ENCODE measurements at places on chromosomes 6 and 20. TPM values are rescaled to one million over a fixed set of nuclear protein-coding genes. Genes with fewer than 3 reads are reported as not detected.

DNA sequence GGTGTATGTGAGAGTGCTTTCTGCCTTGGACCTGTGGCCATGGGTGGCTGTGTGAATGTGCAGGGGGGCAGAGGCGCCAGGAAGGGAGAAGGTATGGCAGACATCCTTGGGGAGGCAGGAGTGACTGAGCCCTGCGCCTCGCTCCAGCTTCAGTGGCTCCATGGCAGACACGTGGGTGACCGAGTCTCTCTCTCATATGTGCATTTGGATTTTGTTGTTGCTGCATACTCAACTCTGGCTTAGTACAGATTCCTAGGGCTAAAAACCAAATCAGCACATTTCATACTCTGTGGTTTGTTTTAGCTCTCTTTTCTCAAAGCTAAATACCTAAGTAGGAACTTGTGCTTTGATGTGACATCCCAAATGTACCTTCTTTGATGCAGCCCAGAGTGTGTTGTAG, 97.6 kb downstream of the DTD1 start:
- no peaks in the 10 kb centered on the region for H3K4me1 ChIP-seq
- DNase-seq, result no peak
- H3K27ac ChIP-seq, result no peak overlapping the region
- H3K4me3 ChIP-seq, result no peak overlapping the region
- no peaks in the 10 kb centered on the region for H3K36me3 ChIP-seq

DNA sequence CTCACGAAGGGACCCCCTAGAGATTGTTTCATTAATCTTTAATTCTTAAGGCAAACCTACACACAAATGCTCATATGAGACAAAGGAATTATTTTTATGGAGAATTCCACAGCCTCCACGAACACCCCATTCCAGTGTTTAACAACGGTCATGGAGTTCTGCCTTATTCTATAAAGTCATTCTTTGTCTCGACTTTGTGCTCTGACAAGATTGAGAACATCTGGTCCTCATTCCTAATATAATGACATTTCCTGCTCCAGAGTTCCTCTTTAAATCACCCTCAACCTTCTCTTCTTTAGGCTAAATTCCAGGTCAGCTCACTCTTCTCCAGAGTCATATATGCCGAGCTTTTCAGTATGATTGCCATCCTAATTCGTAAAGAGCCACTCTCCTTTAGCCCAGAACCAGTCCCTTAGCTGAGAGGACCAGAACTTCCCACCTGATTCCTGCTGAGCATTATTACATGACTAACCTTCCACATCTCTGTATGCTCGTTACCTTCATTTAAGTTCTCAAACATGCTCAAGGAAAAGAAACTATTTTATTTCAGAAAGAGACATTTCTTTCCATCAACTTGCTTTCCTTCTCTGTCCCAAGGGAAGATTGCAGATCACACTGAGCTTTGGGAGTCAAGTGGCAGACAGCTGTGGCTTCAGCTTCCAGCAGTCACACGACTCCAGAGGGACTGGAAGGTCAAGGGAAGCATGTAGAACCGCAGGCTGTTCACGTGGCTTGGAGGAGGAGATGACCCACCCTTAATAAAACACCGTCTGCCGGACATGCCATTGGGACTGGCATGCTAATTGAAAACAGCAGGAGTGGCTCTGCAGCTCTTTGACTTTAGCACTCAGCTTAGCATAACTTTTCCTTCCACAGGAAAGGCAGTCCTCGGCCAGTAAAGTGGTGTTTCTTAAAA, 467.1 kb upstream of the HSF2 start:
- no peak overlapping the region for H3K27ac ChIP-seq
- no peaks in the 10 kb centered on the region for H3K36me3 ChIP-seq
- DNase-seq, result no peak
- no peaks in the 10 kb centered on the region for H3K4me1 ChIP-seq

DNA sequence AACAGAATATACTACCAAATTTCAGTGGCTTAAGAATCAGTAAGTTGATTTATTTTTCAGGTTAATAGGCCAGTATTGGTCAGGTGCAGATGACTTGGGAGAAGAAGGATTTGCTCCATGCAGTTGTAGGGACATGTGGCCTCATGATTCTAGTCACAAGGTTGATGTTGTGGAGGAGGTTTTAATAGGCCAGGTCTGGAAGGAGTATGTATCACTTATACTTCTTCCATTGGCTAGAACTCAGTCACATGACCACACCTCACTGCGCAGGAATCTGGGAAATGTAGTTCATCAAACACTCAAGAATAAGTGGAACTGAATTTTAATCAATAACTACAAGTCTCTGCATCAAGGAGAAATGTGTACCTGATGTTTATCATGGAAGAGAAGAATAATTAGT, 281.5 kb upstream of the QKI start:
- no peaks in the 10 kb centered on the region for H3K36me3 ChIP-seq
- no peak overlapping the region for H3K27ac ChIP-seq
- H3K4me1 ChIP-seq, result no peaks in the 10 kb centered on the region
- no peak overlapping the region for H3K4me3 ChIP-seq
- H3K27me3 ChIP-seq, result no peaks in the 10 kb centered on the region

DNA sequence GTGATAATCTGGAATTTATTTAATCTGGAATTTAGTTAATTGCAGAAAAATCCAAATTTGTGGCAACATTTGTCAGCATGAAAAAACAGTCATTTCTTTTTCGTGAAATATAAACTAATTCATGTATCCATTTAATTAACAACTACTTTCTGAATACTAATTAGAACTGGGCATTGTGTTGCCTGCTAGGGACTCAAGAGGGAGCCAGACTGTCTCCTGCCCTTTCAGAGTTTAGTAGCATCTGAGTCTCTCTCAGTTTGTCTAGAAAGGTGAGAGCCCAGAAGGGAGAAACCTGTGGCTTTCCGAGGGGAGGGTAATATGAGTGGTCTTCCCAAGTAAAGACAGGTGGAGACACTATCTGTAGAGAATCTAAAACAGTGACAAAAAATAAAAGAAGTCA, 210.9 kb upstream of the HDDC2 start:
- H3K36me3 ChIP-seq, result no peaks in the 10 kb centered on the region
- no peak for DNase-seq
- no peak overlapping the region for H3K27ac ChIP-seq

DNA sequence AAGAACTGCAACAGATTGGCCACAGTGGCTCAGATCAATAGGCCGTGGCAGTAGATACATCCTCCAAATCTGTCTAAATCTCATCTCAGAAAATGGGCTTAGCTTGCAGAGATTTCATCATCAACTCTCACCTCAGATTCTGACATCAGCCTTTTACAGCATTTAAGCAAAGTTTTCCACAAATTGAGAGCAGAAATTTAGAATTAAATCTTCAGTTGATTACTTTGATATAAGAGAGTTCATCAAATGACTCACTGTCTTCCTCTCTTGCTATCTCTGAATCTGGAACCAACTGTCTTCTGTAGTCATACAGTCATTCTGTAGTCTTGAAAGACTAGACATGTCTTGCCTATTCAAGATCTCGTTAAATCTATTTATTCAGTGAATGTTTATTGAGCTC, 45.2 kb upstream of the CTAGE9 start:
- H3K4me1 ChIP-seq, result no peaks in the 10 kb centered on the region
- H3K36me3 ChIP-seq, result no peaks in the 10 kb centered on the region
- no peaks in the 10 kb centered on the region for H3K27me3 ChIP-seq
- no peak overlapping the region for H3K4me3 ChIP-seq
- H3K27ac ChIP-seq, result no peak overlapping the region

- DNase-seq, result no peak
- no peaks in the 10 kb centered on the region for H3K36me3 ChIP-seq
- no peaks in the 10 kb centered on the region for H3K27me3 ChIP-seq
Measured at GRCh38 chr6:46556053-46556452, 64.8 kb upstream of the RCAN2 start.

GRCh38 chr6:158560836-158561320, 987 bp downstream of the TMEM181 start:
- H3K36me3 ChIP-seq, result no peaks in the 10 kb centered on the region
- DNase-seq, result no peak
- no peaks in the 10 kb centered on the region for H3K27me3 ChIP-seq
- H3K4me1 ChIP-seq, result peaks cover 19% of the 10 kb centered on the region

GRCh38 chr20:61525781-61526431, 273.8 kb downstream of the CDH4 start:
- no peak for DNase-seq
- no peak overlapping the region for H3K4me3 ChIP-seq
- no peaks in the 10 kb centered on the region for H3K36me3 ChIP-seq
- no peak overlapping the region for H3K27ac ChIP-seq

DNA sequence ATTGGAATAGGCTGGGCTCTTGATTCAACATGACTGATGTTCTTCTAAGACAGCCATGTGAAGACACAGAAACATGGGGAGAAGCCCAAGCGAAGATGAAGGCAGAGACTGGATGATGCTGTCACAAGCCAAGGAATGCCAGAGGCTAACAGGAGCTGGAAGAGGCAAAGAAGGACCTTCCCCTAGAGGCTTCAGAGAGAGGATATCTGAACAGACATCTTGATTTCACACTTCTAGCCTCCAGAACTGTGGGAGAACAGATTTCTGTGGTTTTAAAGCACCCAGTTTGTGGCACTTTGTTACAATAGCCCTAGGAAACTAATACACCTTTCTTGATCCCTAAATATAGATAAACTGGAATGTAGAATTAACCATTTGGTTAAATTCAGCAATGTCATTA, 127.0 kb downstream of the EDN1 start:
- H3K27me3 ChIP-seq, result no peaks in the 10 kb centered on the region
- H3K4me1 ChIP-seq, result peaks cover 16% of the 10 kb centered on the region
- H3K27ac ChIP-seq, result no peak overlapping the region

- DNase-seq, result no peak
- H3K36me3 ChIP-seq, result no peaks in the 10 kb centered on the region
- no peaks in the 10 kb centered on the region for H3K27me3 ChIP-seq
- no peak overlapping the region for H3K4me3 ChIP-seq
- no peaks in the 10 kb centered on the region for H3K4me1 ChIP-seq
Measured at GRCh38 chr20:53208110-53208832, 236.1 kb downstream of the TSHZ2 start.

DNA sequence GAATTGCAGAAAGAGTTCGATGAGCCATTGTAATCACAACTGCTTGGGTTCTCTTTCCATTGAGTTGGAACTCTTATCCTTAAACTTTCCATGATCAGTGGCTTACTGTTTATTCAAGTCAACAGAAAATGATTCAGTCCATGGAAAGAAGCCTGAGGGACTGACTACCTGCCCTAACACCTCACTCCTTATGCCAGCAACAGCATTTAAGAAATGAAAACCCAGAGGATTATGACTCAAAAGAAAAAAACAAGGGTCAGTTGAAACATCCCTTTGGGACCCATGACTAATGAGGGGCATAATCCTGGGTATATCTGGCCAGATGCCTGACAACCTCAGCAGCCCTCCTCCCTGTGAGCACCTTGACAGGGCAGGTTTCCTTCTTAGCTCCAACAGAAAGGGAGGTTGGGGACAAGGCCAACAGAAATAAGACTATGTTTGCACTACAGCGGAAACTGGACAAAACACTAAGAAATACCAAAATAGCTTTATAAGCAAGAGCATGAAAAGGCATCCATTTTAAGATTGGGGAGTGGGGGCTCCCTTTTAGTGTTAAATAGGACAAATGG, 106.7 kb downstream of the MAP3K5 start:
- DNase-seq, result no peak
- no peaks in the 10 kb centered on the region for H3K36me3 ChIP-seq
- H3K27ac ChIP-seq, result no peak overlapping the region
- no peaks in the 10 kb centered on the region for H3K27me3 ChIP-seq
- no peaks in the 10 kb centered on the region for H3K4me1 ChIP-seq
- H3K4me3 ChIP-seq, result no peak overlapping the region

GRCh38 chr20:20528861-20529260, 161.0 kb downstream of the INSM1 start:
- H3K4me1 ChIP-seq, result no peaks in the 10 kb centered on the region
- DNase-seq, result no peak
- no peaks in the 10 kb centered on the region for H3K27me3 ChIP-seq
- peaks cover 9% of the 10 kb centered on the region for H3K36me3 ChIP-seq
- H3K27ac ChIP-seq, result no peak overlapping the region

- no peak for DNase-seq
- H3K4me3 ChIP-seq, result no peak overlapping the region
- H3K27ac ChIP-seq, result no peak overlapping the region
- H3K4me1 ChIP-seq, result no peaks in the 10 kb centered on the region
- H3K27me3 ChIP-seq, result no peaks in the 10 kb centered on the region
Measured at GRCh38 chr6:133418108-133418507, 177.0 kb downstream of the EYA4 start.

GRCh38 chr6:33248643-33248931, 23.1 kb downstream of the VPS52 start:
- peak overlapping the region; percentile 94 for H3K27ac ChIP-seq
- H3K36me3 ChIP-seq, result no peaks in the 10 kb centered on the region
- peaks cover 21% of the 10 kb centered on the region for H3K4me1 ChIP-seq
- no peaks in the 10 kb centered on the region for H3K27me3 ChIP-seq
- DNase-seq, result no peak
- H3K4me3 ChIP-seq, result peak overlapping the region; percentile 49

DNA sequence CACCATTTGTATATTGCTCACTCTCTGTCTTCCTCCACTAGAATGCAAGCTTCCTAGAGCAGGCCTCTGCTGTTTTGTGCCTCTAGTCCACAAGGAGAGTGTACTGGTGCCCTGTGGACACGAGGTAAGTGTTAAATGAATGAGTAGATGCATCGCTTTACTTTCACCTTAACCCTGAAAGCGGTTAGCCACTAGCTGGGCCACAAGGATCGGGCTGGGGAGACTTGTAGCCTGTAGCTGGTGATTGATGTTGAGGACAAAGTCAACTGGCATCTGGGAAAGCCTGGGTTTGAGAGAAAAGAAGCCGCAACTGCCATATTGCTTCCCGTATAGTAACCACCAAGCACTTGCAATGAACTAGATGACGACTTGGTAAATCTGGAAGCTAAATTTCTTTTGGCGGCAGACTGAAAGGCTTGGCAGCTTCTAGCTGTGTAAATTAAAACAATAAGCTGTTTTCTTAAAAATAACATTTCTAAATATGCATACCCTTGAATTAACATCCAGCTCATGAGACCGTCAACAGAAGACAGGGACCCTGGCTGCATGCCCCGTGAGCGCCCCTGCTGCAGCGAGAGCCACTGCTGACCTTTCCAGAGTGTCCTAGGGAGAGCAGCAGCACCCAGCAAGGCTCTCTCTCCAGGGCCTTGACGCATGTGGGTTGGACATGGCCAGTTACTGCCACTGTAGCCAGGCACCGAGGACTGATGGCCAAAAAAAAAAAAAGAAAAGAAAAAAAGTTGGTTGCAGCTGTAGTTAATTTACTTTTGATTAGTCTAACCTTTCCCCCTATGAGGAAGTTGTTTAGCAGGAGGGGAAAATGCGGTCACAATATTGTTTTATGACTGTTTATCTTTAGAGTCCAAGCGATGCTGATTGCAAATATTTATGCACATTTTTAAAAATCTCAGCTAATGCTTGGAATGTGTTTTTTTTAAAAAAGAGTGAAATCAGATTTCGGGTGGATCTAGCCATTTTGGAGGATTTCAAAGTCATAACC, 315.1 kb downstream of the TFAP2C start:
- H3K27ac ChIP-seq, result no peak overlapping the region
- H3K27me3 ChIP-seq, result no peaks in the 10 kb centered on the region

DNA sequence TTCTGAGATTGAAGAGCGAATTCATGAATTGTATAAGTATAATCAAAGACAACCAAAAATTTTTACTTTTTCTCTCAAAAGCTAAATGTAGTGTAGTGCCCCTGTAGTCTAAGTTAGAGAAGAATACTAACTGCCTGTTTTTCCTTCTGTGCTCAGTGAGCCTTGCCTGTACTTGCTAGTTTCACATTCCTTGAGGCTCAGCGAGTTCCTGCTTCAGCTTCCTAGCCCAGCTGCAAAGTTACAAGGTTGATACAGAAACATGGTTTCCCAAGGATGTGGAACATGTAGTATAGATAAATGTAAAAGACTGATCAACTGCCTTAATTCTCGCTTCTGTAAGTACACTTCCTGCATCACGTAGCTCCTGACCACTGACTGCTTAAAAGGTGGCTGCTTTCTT, 33.1 kb upstream of the SEC63 start:
- no peak overlapping the region for H3K27ac ChIP-seq
- no peaks in the 10 kb centered on the region for H3K4me1 ChIP-seq

PSMF1 gene
- 75.6 TPM for total RNA-seq

HLA-DMB gene
- 25.3 TPM for total RNA-seq

BPIFA3 gene
- total RNA-seq, result not detected

IP6K3 gene
- total RNA-seq, result 6.1 TPM

MPIG6B gene
- not detected for total RNA-seq
